ENCODE measurements at places on chromosomes 1 and 21.

DNA sequence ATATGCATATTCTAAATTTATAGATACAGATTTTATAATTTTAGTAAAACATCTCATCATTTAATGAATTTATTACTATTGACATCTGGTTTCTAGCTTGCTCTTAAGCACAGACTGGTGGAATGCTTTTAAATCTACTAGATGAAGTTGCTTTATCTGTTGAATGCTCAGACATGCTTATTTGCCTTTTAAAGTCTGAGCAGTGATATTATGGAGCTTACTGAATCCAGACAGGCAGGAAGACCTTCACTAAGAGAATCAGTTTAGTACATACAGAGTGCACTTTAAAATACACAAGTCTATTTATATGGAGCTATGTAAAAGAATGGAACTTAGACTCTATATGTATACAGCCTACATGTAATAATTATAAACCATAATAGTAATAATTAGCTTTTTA lies 16.6 kb downstream of the SDCCAG8 start:
- no peak for DNase-seq

DNA sequence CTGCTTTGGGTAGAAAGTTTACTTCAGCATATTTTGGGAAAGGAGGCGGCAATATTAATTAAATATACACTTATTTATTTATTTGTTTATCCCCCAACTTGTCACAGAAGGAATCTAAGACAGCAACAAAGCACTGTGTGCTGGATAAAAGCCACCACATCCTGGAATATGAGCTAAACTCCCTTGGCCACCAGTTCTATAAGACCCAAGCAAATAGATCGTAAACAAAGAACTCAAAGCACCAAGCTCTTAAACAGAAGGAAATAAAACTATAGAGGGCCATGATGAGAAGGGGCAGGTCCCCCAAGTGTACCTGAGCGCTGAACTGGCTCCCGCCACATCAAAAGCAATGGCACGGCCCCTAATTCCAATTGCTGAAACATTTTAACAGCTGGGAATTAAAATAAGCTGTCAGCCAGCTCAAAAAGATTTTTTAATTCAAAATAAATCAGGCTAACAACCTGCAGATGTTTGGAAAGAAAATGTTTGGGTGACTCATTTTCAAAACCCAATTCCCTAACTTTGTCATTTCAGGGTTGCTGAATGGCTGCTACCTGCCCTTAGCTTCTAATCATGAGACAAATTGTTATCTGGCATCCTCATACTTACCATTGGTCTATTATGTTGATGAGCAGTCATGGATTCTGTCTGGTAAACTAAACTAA lies 127.1 kb downstream of the SLC30A10 start:
- DNase-seq, result no peak

- no peak for DNase-seq
Measured at GRCh38 chr1:32861904-32862695, 8.6 kb downstream of the FNDC5 start.

DNA sequence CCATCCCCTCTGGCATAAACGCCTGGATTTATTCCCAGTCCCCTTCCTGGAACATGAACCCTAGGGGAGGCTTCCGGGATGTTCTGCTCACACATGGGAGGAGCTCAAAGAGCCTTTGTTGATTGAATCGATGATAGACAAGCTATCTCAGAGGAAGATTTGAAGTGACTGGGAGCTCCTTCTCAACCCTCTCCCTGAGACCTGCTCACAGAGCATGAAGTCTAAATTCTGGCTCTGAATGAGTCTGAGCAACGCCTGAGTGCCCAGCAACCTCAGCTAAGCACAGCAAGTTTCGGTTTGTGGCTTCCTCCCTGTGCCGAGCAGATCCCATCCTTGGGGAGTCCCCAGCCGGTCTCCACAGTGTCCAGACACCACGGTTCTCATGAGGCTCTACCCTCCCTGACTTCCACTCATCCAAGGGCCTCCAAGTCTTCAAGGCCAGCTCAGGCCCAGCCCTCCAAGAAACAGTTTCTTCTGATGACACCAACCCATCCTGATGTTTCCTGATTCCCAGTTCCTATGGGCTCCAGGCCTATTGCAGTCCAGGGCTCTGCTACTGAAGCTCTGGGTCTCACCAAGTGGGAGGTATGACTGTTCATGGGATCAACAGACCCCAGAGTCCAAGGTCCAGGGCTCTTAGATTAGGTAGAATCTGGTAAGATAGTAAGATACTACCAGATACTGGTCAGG lies 190.8 kb downstream of the DYRK1A start:
- no peak for DNase-seq

DNA sequence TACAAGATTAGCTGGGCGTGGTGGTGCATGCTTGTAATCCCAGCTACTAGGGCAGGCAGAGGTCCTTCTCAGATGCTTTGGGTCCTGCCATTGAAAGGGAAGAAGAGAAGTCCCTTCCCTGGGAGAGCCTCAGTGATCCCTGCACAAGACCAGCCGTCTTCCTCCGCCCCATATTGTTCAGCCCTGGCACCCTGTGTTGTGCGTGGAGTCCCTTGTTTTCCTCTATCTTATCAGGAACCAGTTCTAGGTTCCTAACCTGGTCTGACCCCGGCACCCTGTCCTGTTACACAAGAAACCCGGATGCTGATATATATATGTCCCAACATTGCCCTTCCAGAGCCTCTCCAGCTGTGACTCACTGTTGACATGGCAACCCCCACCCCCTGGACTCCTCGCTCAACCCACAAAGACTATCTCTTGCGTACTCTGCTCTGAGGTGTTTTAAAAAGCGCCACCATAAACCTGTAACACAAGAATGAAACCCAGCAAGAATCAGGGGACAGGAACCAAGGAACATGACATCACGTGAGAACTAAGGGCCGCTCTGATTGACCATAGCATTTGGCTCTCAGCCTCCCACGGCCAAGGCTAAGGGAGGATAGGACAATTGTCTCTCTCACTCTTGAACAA lies 4.8 kb downstream of the MX2 start:
- DNase-seq, result peak; percentile 88

- no peak for DNase-seq
Measured at GRCh38 chr1:212070720-212071302, 35.3 kb downstream of the DTL start.

DNA sequence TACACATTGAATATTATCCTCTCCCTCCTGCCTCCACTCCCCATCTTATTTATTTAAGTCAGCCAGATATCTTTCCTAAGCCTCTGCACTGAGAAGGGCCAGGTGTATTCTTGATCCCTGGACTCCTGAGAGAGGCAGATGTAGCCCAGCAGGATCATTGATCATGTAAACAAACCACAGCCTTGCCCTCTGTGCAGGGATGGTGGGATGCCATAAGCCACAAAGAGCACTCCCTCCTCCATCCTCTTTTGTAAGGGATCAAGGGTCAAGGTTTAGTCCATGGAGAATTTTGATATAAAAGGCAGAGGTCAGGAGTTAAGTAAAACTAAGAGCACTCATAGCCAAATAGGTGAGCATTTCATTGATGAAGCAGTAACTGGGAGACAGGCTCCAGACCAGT lies 17.3 kb downstream of the PHGDH start:
- no peak for DNase-seq

DNA sequence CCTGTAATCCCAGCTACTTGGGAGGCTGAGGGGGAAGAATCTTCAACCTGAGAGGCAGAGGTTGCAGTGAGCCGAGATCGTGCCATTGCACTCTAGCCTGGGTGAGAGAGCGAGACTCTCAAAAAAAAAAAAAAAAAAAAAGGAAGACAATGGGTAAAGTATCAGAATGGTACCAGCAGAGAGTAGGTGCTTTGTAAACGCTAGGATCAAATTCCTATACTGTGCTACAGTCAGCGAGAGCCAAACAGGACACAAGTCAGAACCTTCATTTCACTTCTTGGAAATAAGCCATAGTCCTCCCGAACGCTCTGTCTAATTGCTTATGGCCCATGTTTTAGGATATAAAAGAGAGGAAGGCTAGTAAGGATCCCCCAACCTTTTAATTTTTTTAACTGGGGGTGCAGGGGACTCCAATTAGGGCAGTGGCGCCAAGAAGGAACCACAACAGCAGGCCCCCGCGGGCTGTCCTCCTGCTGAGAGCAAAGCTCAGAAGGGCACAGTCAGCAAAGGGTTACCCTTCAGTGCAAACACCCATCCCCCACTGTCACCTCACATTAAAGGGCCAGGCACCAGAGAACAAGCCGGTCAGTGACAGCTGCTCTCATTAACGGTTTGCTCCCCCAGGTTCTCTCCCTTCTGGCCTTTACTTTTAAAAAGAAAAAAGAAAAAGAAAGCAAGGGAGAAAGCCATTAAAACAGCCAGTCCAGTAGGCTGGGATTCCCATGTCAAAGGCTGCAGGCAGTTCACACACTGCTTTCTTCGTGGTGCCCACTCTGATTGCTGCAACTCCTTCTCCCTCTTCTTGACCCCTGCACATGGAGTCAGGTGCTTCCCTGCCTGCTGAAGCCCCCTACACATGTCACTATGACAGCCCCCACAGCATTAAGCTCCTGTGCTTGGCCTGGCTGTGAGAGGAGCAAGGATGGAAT lies 69.4 kb downstream of the PLPP3 start:
- no peak for DNase-seq

DNA sequence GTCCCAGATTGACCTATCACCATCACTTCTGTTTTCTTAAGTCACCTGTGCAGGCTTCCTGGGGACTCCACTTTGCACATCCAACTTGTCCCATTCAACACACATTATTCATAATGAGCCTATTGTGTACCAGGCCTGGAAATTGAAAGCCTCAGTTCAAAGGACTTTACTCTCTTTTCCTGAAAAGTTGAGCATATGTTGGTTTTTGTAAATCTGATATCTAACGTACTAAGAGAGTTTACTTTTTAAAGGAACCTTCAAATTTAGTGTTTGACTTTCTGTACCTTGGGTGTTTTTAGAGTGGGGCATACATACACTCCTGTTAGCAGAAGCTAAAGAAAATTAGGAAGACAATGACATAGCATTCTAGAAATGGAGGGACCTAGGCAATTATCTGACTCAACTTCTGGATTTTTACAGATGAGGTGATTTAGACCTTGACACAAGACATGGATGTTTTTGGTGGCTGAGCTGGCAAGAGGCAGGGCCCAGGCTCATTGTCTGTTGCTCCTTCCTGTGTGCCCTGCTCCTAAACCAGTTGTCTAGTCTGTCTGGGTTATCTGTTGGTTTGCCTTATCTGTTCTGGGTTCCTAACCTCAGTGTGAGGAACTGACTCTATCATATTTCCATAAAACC lies 336.5 kb downstream of the RPS6KC1 start:
- no peak for DNase-seq

- no peak for DNase-seq
Measured at GRCh38 chr21:42533963-42534355, 20.3 kb downstream of the SLC37A1 start.

DNA sequence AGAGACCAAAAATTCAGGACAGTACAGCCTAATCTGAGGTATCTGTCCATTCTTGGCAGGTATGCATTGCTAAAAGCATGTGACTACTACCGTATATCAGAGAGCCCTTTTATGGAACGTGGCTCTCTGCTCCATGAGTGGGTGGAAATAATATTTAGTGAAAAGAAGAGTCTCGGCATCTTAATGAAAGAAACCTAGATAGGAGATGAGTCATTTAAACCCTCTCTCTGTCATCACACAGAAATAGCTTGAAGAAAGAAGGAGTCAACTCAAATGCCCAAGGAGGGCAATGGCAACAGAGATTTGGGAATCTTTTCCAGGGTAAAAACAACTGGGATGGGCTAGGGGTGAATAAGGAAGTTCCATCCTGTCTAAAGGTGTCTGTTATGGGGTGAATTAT lies 528.2 kb downstream of the SMYD3 start:
- DNase-seq, result no peak

DNA sequence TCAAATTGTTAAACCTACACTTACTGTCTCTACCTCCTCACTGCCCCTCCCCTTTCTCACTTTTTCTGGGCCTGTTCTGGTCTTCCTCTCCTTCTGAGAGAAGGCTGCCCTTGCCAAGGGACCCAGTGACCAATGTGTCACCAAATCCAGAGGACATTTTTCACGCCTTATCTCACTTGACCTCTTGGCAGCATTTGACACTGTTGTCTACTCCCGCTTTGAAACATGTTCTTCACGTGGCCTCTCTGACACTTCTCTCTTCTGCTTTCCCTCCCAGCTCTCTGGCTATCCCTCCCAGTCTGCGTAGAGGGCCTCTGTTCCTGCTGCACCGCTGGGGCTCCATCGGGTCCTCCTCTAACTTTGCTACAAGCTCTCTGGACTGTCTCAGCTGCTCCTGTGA lies 25.3 kb downstream of the KCNQ4 start:
- DNase-seq, result no peak

- DNase-seq, result no peak
Measured at GRCh38 chr1:78702426-78702825, 52.8 kb downstream of the IFI44 start.

- DNase-seq, result no peak
Measured at GRCh38 chr21:34845521-34846451, 177.0 kb downstream of the CLIC6 start.

DNA sequence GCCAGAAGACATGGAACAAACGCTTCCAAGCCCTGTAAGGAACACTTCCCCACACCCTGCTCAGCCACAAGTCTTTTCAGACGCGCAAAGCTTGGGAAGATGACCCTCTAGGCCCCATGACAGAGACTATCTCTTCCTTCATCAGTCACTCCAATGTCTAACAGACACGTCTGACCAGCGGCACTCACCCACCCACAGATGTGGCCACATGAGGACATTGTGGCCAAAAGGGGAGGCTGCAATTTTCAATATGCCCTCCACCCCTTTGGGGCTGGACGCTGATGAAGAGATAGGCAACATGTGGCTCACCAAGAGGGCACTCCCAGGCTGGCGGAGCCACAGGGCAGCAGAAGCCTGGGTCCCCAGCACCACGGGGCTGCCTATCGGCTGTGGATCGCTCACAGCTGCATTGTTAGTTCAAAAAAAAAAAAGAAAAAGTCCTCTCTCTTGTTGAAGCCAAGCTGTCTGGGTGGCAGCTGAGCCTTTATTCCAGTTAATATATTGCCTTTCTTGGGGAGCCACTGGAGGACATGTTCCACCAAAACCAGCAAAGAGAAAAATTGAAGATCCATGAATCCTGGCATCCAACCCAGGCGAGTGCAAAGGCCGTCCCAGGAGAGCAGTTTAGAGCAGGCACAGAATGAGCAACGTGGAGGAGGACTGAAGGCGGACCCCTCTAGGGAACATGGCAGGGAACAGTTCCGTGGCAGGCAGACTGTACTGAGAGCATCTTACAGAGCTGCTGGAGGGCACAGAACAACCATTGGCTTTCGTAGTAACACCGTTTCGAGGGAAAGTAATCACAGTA lies 52.7 kb upstream of the GPR153 start:
- DNase-seq, result no peak

- DNase-seq, result no peak
Measured at GRCh38 chr21:40299451-40299850, 432.2 kb downstream of the PCP4 start.
